Epithelial cell of prostate (primary cell): ENCODE measurements at places on chromosomes 1 and 21.

DNA sequence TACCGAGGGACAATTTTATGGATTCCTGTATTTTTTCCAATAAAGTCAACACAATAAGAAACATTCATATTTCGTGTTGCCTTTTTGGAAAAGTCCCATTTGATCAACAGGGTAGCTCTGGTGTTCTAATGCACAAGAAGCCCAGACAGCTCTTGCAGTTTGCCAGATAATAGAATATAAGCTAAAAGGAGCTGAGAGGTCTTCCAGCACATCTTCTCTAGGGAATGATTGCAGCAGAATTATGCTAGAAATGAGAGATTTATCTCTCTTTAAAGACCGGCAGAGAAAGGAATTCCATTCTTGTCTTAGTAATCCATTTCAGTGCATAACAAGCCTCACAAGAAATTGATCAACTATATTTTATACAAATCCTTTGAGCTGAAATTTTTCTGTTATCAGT, 25.0 kb upstream of the DDX59 start:
- no peak for DNase-seq

GRCh38 chr1:112537456-112537855, 28.7 kb downstream of the WNT2B start:
- no peak for DNase-seq

- DNase-seq: no peak
These were observed 11.5 kb downstream of the PLEKHA6 start for GRCh38 chr1:204348242-204348641.

- DNase-seq: no peak
These were observed 188.5 kb downstream of the GRIK3 start for GRCh38 chr1:36845802-36846201.

DNA sequence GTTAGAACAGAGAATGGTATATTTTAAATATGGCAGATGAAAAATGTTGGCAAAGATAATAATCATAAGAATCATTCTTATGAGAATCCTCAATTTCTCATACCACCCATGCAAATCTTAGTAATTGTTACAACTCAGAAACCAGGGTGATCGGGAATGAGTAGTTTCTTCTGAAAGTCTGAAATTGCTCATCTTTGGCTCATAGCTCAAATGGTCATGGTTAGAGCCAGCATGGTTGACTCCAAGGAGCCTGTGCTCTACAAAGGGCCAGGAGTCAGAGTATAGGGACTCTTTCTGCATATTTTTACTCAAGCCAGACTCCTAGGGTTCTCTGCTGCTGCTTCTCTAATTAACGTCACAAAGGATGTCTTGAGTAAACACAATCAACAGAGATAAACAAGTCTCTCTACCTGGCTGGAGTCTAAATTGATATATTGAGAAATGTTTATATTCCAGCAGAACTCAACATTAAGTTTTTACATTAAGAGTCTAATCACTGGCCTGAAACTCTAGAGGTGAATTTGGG, 1.9 kb upstream of the ETV3 start:
- DNase-seq: no peak

DNA sequence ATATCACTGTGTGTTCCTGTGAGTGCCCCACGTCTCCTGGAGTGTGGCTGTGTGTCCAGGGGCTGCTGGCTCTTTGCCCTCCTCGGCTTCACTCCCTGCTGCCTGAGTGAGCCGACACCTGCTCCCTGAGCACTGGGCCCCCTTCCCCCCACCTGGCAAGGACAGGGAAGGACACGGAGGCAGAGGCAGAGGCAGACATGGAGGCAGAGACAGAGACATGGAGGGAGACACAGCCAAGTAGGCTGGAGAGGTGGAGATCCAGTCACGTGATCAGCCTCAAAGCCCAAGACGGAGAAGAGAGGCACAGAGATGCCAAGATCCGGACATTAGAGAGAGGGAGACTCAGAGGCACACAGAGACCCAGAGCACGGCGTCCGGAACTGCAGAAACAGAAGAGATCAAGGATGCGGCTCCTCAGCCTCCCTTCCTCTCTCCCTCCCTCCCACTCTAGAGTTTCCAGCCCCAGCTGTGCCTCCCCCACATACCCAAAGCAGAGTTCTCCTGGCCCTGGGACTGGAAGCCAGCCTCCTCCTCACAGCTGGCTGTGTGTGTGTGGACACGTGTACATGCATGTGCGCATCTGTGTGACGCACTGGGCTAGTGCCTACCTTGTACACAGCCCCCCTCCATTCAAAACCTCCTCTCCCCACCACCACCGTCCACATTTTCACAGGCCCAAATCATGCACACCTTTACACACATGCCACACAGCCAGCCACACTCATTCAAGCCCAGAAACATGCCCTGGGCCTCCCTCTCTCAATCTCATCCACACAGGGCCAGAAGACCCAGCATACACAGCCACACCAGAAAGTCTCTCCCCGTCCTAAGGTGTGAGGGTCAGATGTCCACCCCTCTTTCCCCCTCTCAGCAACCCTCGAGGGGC, 39.1 kb upstream of the WASF2 start:
- no peak for DNase-seq

DNA sequence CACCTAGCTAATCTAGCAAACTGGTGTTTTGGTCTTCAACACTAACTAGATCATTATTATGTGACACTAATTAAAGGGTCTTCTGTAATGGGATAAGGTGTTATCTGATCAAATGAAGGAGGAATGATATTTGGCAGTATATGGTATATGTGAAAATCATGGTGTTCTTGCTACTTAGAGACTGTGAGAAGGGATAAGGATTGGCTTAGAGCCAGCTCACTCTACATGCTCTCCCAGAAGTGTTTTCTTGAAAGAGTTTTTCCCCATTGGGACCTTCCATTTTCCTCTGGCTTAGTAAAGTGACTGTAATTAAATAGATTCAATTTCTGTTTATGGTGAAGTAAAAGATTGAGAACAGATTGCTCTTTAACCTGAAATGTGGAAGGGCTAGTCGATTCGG, 71.2 kb upstream of the RGL1 start:
- DNase-seq: no peak

DNA sequence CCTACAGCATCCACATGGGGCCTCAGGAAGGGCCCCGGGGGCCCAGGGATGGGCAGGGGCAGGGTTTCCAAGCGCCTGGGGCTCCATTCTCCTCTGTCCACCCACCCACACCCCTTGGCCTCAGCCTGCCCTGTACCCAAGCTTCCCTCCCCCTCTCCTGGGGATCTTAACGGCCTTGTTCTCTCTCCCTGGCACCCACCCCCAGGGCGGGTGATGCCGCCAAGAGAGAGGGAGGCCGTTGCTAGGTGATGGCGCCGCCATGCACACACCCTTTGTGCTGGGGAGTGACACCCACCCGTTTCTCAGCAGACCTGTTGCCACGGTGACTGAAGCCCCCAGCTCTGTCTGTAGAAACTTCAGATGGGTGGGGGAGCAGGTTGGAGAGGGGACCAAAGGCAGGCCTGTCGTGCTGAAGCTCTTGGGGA, 7.6 kb downstream of the GPR37L1 start:
- no peak for DNase-seq

DNA sequence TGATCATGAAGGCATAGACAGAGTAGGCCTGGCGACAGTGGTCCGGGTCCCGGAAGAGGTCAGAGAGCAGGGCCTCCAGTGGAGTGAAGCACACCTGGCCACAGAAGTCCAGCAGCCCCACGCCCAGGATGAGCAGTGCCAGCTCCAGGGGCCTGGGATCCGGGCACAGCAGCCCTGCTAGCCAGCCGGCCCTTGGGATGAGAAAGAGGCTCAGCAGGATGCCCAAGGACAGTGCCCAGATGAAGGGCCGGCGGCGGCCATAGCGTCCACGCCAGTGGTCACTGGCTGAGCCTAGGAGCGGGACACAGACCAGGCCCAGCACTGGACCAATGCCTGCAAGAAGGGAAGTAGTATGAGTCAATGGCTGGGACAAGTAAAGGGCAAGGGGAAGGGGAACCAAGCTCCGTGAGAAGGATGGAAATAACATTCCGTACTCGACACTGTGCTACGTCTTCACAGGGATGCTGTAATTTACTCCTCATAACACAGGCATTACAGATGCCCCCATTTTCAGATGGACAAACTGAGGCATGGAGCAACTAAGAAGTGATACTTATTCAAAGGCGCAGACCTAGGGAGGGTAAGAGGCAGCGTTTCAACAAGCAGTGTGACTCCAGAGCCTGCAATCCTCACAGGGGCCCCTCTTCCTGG, 16.9 kb downstream of the SLC45A3 start:
- no peak for DNase-seq

DNA sequence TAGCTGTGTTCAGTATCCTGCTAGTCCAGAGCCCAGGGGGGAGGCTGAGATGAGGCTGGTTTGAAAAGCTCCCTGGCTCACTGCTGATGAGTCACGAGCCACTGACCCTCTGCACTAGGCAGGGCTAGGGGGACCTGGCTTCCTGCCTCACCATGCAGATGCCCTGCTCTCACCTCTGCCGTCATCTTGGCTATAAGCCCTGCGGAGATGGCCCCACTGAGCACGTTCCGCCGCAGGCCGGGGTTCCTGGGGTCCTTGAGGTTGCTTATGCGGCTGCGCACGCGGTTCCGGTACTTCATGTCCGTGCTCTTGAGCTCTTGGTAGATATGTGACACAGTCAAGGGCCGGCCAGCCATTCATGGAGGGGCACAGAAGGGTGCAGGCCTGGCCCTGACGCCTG, 24.1 kb upstream of the ZNF436 start:
- no peak for DNase-seq

DNA sequence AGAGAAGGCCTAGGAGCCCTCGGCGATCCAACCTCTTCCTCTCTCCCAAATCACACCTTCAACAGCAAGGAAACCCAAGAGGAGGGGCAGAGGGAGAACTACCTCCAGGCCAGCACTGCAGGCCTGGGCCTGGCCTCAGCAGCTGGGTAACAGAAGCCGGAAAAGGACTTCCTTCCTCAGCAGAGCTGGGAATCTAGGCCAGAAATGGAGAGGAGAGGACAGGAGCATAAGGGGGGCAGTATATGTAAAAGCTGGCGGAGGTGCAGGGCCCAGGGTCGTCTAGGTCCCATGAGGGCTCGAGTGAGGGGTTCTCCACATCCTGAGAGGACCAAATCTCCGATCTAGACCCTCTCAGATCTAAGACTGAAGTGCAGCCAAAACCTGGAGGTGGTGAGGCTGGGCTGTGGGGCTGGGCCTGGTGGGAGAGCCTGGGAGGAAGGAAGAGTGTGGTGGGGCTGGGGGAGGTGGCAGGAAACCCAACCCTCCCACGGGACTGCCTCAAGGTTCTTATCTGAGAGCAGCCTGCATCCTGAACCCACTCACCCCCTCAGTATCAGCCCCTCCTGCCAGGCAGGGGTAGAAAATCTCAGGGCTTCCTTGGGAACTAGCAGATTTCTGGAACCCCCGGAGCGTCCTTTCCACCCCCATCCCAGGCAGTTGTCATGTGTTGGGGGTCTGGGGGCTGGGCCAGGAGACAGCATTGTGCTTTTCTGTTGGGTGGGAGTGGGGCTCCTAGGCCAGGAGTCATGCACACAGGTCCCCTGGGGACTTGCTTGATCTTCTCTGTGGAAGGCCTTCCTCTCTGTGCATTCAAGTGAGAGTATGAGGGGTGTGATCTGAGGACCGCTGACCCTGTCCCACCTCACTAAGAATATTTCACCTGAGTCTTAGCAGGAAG, 33.0 kb downstream of the PIK3C2B start:
- no peak for DNase-seq

- peak; percentile 63 for DNase-seq
These were observed 157.7 kb downstream of the PIK3R3 start for GRCh38 chr1:45974541-45975269.

DNA sequence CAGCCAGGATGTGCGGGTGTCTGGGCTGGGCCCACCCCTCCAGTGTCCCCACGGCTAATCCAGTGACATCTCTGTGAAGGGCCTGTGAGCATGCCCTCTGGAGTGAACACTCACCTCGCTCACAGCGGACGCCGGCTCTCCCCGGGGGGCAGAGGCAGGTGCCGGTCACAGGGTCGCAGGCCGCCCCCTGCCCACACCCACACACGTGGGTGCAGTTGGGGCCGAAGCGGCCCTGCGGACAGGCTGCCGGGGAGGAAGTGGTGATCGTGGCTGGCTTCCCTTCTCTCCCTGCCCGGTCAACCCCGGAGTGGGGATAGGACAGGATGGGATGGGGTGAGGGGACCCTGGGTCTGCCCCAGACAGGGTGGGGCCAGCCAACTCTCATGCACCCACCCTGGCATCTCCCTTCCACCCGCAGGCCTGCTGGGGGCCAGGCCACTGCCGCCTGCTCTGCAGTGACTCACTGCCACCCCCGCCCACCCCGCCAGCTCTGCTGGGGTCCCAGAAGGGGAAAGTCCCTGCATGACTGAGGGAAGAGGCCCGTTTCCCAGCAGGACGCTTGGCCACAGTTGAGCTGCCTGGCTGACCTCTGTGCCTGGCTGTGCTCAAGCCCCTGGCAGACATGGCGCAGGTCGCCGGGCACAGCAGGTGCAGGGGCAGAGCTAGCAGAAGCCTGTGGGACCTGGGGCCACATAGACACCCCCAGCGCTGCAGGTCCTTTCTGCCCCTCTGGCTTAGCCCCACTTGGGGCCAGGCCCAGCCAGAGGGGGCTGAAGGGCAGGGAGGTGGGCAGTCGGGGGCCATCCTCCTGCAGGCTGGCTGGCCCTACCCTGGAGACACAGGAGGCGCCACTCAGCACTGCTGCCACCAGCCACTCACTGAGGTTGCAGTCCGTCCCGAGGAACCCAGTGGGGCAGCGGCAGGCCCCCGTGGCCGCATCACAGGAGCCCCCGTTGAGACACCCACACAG, 41.6 kb downstream of the ARHGEF16 start:
- no peak for DNase-seq

DNA sequence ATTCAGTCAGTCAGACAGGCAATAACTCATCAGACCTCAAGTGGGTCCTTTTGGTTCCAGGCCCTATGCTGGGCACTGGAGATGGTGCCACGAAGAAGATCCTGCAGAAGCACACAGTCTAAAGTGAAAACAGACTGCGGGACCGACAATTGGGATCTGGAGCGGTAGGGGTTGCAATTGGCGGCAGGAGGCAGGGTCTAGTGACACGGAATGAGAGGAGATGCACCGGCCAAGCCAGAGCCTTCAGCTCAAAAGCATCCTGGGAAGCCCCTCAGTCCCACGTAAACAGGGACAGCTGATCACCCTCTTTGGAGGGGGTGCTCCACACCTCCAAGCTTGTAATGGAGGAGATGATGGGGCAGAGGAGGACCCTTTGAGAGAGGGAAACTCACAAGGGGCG, 56.2 kb downstream of the KLHDC7A start:
- no peak for DNase-seq

DNA sequence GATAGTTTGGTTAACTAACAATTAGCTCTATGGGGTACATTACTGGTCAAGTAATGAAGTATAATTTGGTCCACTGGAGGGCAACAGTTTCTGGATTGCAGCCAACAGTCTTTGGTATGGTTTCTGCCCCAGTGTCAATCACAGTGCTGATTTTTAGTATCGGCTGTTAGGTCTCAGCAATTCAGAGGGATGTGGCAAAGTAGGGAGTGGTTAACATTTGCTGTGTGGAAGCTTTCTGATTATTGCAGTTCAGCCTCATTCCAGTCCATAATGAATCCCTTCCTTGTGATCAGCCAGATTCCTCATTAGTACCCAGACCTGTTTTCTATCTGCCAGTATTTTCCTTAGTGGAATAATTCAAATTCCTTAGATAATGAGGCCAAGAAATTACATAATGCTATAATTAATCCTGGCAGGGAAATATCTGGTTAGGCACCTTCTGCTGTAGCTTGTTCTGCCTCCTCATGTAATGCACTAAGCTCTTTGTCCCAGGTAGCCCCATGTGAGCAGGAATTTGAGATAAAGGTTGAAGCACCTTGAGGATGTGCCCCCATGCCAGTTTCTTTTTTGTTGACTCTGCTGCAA, 14.0 kb downstream of the F3 start:
- DNase-seq: peak; percentile 52

GRCh38 chr1:234866007-234866866, 256.3 kb upstream of the IRF2BP2 start:
- DNase-seq: no peak
